ENCODE measurements at places on chromosomes 5 and 9. TPM values are rescaled to one million over a fixed set of nuclear protein-coding genes. Genes with fewer than 3 reads are reported as not detected.

Gene TMEM171
- not detected for total RNA-seq

Gene ZFP2
- total RNA-seq, result 1.8 TPM

Gene TMEM232
- 7.1 TPM for total RNA-seq

Gene CDC14B
- total RNA-seq, result 9.7 TPM

Gene CKMT2
- 20.5 TPM for total RNA-seq
